ENCODE measurements at places on chromosomes 7 and 10. TPM values are rescaled to one million over a fixed set of nuclear protein-coding genes. Genes with fewer than 3 reads are reported as not detected.

DNA sequence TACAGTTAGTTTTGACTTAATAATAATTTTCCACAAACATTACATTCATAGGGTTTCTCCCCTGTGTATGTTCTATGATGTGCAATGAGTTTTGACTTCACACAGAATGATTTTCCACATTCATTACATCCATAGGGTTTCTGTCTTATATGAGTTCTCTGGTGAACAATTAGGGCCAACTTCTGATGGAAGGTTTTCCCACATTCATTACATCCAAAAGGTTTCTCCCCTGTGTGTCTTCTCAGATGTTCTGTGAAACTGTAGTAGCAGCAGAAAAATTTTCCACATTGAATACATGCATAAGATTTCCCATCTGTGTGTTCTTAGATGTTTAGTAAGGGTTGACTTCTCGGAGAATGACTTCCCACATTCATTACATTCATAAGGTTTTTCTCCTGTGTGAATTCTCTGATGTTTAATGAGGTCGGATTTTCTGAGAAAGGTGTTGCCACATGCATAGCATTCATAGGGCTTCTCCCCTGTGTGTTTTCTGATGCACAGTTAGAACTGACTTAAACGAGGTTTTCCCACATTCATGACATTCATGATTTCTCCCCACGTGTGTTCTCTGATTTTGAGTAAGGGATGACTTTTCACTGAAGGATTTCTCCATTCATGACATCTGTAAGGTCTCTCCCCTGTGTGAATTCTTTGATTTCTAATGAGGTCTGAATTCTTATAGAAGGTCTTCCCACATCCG, 118.5 kb downstream of the ZNF33B start:
- DNase-seq: no peak

DNA sequence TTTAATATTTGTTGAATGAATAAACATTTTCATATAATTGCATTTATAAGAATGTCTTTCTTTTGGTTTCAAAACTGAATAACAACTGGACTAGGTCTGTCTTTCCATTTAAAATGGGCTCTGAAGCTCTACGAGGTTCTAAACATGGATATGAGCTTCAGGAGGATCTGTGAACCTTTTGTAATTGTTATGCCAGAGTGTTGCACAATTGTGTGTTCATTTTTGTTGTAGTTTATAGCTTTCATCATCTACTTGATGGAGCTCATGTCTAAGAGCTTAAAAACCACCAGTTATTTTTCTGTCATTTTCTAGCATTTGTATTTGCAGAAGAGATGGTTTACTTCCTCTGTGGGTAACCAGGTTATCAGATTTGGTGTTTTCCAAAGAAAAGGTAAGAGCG, 265.7 kb upstream of the NPY start:
- no peak for DNase-seq

DNA sequence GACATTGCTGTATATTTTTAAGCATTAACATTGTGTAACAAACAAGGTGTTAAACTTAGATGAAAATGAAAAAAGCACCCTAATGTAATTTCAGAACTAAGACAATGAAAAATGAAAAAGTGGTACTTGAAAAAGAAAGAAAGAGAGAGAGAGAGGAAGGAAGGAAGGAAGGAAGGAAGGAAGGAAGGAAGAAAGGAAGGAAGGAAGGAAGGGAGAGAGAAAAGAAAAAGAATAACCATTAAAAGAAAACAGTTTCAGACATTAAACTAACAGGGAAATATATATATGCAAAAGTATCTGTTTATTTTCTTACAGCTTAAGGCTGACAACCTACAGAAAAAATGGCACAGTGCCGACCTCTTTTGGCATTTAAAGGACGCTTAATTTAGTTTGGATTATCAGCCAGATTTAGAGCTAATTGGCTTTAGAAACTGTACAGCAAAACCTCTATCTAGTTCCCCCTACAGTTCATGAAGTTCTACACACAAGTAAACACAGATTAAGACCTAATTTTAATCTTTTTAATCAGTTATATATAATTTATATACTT, 13.8 kb downstream of the MTERF1 start:
- no peak for DNase-seq

GRCh38 chr10:71274901-71275796, 43.9 kb upstream of the SLC29A3 start:
- no peak for DNase-seq

DNA sequence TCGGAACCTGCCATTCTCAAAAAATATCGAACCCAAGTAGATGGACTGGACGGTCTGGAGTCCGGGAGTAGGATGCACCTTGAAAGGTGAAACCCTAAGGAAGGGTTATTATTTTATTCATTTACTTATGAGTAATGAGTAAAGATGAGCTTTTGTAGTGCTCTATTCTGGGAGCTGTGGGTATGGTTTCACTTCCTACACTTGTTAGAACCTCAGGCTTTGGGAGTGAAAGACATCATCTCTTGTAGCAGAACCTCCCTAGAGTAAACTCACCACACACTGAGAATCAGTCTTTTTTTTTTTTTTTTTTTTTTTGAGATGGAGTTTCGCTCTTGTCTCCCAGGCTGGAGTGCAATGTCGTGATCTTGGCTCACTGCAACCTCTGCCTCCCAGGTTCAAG, 389.4 kb upstream of the AUTS2 start:
- no peak for DNase-seq

- no peak for DNase-seq
Observed at GRCh38 chr10:74305730-74306129, 154.7 kb downstream of the ADK start.

DNA sequence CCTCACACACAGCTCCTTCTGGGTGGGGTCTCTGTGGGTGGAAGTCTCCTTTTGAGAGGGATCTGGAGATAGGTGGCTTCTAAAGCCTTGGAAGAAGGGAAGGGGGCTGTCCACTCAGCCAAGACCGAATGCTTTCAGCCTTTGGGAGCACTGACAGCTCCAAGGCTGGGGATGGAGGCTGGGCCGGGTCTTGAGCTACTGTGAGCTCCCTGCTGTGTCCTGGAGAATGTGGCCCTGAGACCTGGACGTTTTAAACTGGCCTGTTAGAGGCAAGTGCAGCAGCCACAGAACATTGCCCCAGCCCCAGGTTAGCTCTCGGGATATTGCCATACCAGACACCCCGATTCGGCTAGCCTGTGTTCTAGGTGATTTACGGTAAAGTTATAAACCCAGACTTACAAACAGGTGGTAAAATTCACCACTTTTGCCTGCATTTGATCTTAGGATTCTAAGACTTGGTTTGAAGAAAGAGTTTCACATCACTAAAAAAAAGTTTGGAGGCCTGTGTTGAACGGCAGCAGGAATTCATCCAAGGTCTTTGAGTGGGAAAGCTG, 548.5 kb upstream of the FOXK1 start:
- no peak for DNase-seq

- DNase-seq: no peak
Observed at GRCh38 chr7:45451342-45452035, 122.7 kb upstream of the ADCY1 start.

GRCh38 chr7:84236398-84236797, 41.8 kb upstream of the SEMA3A start:
- DNase-seq: no peak

- DNase-seq: no peak
Observed at GRCh38 chr10:57367412-57367811, 900.3 kb downstream of the IPMK start.

DNA sequence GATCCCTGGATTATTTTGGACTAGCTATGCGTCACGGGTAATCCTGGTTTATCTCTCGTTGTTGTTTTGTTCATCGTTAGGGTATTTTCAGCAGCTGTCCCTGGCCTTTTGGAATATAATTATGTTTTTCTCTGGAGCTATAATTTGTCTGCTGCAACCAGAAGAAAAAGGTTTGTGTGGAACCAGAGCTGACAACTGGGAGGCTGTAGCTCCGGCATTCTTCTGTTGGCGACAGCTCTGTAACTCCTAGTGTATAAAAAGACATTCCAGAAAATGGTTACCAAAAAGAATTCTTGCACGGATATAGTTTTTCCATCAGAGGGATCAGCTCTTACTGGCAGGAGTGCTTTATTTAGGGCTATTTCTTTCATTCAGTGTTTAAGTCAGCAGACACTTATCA, 130.9 kb upstream of the PRR15 start:
- DNase-seq: no peak

- DNase-seq: no peak
Observed at GRCh38 chr7:32537760-32538159, 42.5 kb downstream of the AVL9 start.

Gene TRPV6
- total RNA-seq: 4.6 TPM

Gene GNGT1
- not detected for total RNA-seq

Gene PRPF18
- 25.4 TPM for total RNA-seq

Gene CDHR1
- 20.0 TPM for total RNA-seq

Gene SPDYE2B
- total RNA-seq: not detected

Gene OR9A2
- 1.7 TPM for total RNA-seq

Gene SRI
- total RNA-seq: 193 TPM

Gene VSTM2A
- total RNA-seq: 154 TPM

Measured in dorsolateral prefrontal cortex (tissue), 122 donors.